ENCODE measurements at places on chromosomes 2 and 18.

GRCh38 chr2:206361407-206362045 lies 81.8 kb upstream of the ADAM23 start:
- DNase-seq: no peak

DNA sequence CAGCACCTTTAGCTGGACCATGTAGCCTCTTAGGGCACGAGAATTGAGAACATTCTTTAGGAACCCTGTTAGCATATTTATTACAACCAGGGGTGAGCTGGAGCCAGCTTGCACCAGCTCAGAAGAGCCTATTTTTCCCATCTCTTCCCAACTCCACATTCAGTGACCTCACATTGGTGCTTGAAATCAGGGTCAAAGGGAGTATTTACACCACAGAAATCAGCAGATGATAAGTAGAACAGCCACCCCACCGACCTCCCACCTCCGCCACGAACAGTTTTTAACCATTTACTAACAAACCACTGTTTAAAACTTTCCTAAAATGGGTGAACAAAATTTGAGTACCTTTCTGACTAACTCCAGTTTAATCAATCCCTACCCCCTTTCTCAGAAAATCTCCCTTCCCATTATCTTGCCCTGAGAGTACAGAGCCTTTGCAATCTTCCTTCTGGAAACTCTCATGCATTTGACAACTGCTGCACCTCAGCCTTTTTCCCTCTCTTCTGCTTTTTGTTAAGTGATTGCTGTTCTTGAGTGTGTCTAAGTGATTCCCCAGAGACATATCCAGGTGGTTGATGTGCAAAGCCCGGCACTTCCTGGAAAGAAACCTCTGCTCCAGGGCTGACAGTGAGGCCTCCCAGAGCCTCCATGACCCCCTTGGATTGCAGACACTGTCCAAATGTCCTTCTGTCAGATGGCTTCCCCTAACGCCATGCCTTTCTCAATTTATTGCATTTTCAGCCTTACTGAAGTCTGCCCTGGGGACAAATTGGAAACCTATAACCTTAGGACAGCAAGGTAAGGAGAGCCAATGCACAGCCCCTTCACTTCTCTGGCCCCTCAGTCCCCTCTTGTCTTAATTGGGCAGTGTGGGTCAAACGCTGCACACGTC lies 389.5 kb upstream of the TNP1 start:
- DNase-seq: no peak

DNA sequence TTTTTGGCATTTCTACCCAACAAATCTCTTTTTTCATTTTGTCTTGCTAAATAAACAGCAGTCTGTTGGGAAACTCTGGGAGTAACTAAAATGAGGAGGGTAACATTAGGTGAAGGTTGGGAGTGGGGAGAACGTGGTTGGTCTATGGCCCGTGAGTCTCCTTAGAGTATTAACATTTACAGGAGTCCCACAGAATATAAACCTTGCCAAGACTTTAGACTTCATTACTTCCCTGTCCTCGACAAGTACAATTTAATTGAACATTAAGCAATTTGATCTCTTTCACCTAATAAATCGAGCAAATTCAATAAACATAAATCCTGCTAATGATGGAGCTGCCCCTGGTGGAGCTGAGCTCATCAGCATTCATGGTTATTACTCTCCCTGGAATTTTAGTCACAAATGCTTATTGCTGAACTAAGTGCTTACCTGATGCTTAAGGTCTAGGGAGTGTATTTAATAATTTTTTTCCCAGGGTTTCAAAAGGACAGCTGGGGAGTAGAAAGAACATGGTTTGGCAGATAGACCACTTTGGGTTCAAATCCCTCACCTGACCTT lies 95.1 kb upstream of the RASGRP3 start:
- DNase-seq: no peak

DNA sequence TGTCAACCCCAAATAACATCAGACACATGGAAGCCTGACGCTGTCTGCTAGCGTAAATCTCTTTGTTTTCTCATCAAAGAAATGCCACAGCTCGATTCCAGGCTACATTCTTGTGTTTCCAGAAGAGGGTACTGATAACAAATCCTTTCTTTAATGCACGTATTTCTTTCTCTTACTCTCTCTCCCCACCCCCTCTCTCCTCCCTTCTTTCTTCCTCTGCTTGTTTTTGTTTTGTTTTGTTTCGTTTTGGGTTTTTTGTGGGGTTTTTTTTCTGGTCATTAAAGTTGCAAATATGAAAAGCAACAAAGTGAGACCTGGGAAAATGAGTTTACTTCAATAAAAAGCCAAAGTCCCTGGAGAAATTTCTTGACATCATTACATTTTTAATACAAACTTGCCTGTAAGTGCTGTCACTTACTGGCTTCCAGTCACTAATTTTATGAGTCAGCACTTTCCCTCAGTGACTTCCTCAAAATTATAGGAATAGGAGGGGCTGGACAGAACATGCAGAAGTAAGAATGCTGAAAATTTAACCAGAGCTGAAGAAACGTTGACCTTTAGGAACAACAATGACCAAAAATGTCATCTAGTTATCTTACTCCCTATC lies 106.7 kb upstream of the NABP1 start:
- DNase-seq: no peak

GRCh38 chr18:34592961-34593382 lies 117.1 kb upstream of the DTNA start:
- DNase-seq: no peak

DNA sequence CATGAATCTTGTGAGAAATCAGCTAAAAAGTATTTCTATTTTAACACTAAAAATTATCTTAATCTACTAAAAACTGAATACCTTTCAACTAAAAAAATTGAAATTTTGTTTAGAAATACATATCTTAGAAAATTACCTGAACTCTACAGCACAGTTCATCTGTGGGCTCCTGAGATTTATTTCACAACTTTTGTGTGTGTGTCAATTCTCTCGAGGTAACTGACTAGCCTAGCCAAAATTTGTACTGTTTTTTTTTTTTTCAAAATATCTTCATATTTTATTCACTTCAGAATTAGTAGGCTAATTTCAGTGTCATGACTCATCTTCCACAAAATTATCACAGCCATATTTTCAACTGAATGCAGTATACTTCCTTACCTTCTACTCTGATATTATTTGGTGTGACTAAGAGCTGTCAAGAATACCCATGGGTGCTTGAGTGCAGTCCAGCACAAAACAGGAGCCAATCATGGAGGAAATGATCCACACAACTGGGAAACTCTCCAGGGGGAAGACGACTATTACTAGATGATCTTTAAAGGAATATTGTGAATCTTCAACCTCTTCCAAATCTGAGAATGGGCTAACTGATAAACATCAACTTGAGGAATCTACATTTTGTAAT lies 174.6 kb downstream of the ZNF385B start:
- DNase-seq: no peak

DNA sequence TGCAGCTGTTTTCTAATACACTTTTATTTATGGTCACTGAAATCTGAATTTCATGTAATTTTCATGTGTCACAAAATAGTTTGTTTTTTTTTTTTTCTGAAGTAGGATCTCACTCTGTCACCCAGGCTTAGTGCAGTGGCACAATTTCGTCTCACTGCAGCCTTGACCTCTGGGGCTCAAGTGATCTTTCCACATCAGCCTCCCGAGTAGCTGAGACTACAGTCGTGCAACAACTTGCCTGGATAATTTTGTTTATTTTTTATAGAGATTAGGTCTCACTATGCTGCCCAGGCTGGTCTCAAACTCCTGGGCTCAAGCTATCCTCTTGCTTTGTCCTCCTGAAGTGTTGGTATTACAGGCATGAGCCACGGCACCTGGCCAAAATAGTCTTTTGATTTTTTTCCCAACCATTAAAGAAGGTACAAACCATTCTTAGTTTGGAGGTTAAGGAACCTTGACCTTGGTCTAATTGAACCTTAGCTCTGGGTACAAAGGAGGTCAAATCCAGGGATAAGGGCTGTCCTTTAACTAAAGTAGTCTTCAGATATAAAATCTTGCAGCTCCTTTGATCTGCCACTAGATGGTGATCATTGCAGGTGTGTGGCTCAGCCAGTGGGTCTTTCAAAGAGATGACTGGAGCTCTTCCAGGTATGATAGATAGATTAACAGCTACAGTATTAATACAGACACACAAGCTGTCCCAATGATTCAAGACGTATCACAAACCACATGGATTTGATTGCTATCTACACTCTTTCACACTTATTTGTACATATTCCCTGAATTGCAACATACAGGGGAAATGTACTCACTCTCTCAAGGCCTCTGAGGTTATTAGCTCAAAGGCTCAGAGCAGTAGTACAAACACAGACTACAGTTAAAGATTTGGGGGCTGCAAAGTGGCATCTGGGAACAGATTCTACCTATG lies 4.7 kb upstream of the KRCC1 start:
- DNase-seq: peak; percentile 19

DNA sequence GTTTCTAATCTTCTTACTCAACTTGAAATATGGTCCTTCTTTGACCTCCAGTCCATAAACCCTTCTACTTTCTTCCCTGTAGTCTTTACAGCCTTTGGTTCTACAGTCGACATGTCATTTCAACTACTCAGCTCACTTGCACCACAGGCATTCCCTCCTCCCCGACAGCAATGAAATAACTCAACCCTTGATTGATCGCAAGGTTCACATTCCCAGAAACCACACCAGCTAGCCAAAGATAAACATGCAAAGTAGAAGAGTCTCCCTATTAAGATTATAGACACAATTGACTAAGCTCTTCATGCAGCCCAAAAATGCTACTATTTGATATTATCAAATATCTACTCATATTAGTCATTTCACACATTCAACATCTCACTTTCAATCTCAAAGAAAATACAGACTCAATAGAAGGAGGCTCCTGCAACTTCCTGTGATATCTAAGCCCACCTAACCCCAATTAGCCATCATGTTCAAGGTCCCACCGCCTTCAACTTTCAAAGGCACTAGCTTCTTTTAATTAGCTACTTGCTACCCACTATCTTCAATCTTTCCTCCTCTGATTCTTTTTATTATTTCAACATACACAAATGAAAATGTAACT lies 50.8 kb downstream of the RTTN start:
- no peak for DNase-seq

DNA sequence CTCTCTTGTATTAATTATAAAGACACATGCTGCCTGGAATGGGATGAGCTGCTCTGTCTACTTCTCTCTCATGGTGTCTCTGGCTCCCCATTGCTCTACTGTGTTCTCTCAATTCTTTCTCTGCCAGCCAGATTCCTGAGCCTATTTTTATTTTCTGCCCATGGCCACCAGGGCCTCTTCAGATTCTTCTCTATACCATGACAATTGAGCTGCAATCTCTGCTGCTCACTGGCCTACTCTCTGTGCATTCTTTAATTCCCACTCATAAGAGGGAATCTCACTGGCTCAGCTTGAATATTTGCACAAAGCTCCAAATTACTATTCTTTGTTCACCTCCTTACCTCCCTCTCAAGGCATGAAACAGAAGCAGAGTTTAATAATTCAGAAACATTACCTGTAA lies 161.4 kb upstream of the GULP1 start:
- DNase-seq: no peak

- no peak for DNase-seq
These were observed 298.1 kb upstream of the REV1 start for GRCh38 chr2:99787769-99788382.

DNA sequence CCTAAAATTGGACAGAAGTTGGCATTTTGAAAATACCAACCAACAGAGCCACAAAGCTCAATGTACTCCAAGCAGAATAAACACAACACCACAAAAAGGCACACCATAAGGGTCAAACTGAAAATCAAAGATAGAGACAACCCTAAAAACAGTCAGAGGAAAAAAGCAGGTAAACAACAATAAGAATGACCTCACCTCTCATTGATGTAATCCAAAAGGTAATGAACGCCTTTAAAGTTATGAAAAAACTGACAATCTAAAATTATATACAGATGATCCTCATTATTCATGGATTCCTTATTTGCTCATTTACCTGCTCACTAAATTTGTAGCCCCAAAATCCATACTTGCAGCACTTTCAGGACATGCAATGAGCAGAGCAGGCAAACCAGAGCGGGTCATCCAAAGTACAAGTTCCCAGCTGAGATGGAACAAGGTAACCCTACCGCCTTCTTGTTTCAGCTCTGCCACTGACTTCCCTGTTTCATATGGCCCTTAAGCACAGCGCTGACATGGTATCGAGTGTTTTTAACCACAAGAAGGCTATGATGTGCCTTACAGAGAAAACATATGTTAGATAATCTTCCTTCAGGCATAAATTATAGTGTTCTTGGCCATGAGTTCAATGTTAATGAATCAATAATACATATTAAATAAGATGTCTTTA lies 17.0 kb downstream of the RTN4 start:
- no peak for DNase-seq

DNA sequence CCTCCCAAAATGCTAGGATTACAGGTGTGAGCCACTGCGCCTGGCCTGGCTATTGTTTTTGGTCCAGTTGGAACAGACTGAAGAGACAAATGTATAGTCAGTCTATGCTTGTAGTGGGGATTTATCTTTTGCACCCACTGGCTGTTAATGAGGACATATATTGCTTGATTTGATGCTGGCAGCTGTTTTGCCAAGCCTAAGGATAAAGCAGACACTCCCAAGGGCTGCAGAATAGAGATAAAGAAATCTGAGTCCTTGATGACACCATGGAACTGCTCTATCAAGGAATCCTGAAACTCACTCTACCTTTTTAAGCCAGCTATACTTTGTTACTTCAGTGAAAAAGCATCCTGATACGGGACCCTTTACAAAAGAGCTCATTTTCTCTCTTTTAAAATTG lies 43.1 kb upstream of the ENOSF1 start:
- DNase-seq: no peak

DNA sequence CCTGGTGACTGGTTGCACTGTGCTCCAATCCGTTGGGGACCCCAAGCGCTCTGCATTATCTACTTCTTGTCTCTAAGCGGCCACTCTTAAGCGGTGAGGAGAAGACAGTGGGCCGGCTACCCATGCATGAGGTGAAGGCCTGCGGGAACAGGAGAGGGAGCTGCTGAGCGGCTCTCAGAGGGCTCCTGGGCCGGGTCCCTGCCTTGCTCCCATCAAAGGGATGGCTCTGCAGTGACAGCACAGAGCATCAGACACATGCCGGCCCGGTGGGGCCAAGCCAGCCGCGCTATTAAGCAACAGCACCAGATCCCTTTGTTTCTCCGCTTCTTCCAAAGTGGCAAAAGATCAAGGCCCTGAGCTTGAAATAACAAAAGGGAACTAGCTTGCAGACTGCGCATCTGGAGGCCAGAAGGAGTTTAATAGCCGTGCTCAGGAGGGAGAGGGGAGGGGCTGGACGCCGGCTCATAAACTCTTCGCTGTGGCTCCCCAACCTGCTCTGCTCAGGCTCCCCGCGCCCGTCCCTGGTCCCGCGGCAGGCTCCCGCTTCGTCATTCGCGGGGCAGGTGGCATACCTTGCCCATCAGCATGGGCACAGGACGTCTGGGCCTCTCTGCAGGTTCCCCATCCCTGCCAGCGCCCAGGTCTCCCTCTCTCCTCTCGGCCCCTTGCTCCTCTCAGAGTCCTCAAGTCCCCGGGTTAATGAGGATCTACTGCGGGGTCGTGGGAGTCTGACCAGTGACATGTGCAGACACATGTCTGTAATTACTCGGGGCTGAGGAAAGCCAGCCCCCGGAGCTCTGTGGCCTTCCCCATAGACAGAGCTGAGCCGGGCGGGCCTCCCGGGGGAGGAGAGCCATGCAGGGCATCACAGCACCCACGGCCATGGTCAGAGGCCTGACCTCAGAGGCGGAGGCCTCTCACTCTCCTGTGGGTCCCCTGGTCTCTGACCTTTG lies 96.7 kb downstream of the ASB1 start:
- no peak for DNase-seq

GRCh38 chr2:231319867-231320266 lies 75.6 kb upstream of the B3GNT7 start:
- no peak for DNase-seq

GRCh38 chr2:146801886-146802285 lies 1042.9 kb upstream of the ACVR2A start:
- no peak for DNase-seq
